ENCODE measurements at places on chromosomes 16 and 17.
A peak's percentile ranks its signal among the peaks of the same experiment; 100 is the strongest.

DNA sequence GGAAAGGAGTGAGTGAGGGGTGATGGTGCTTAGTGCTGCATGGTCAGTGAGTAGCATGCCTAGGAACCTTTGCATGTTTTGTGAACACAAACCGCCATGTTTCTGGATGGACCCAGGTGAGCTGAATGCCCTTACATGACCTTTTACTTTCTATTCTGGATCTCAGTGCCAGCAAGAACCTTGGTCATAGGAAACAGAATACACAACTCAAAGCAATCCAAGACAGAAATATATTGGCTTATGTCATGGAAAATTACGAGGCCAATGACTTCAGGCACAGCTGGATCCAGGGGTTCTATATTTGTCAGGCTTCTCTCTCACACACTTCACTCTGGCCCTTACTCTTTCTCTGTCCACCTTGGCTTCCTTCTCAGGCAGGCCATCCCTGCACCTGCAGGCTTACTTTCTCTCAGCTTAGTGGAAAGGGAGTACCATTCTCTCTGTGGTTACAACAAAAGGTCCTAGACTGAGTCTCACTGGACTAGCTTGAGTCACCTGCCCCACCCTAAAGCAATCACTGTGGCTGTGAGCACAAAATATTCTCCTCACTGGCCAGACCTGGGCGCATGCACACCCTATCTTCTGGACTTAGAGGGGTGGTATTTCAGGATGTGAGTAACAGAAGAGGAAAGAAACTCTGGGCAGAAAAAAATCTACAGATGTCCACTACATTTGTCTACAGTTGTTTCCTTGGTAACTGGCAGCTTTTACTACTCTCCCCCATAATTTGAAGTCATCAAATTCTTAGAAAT, 20.4 kb upstream of the CPNE2 start:
- no peak for DNase-seq

DNA sequence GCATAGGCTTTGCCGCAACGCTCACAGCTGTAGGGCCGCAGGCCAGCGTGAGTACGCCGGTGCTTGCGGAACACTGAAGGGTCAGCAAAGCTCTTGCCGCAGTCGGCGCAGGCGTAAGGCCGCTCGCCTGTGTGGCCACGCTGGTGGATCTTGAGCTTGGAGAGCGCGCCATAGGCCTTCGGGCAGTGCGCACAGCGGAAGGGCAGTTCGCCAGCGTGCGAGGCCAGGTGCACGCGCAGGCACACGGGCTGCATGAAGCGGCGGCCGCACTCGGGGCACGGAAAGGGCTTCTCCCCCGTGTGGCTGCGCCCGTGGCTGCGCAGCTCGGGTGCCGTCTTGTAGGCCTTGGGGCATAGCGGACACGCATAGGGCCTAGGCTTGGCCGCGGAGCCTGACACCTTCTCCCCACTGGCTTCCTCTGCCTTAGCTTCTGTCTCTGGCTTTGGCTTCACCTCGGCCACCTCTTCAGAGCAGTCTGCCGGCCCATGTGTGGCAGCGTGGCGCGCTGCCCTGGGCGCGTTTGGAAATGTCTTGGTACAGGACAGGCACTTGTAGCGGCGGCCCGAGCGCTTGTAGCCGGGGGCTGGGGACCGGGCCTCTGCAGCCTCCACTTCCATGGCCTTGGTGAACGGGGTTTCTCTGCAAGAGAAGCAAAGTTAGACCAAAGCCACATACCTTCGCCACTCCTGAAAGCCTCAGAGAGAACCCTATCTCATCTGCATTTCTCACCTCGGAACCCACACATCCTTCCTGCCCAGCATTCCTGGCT, 10.0 kb downstream of the ZNF668 start:
- no peak for DNase-seq

DNA sequence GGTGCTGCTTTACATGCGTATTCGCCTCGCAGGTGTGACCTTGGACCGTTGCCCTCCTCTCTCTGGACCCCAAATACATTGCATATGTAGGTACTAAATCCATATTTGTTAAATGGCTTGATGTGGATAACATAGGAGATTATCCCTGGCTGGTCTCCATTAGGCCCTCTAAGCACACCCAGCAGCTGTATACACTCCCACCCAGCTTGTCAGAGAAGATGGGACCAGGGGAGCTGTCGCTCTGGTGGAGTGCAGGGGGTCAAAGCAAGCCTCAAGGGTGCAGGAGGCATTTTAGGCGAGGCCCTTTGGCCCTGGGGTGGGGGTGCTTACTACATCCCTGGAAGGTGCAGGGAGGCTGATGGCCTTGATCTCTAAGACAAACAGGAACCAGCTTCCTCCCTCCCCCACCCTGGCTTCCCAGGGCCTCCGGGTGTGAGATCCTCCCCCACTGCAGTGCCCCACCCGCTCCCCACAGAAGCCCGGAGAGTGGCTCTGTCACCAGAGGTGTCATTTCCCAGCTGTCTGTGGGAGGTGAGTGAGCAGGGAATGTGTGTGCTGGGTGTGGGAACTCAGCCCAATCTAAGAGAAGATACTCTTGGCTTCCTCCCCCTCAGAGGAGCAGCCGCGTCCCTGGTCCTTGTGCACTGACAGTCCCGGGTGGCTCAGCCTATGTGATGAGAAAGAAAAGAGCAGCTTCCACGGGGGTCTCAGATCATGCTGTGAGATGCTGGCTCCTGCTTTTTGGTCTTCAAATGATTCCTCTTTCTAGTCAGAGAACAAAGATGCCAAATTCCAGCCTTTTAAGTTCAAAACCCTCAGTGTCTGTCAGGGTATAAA, 1.4 kb upstream of the VAMP2 start:
- DNase-seq, result peak; percentile 85

GRCh38 chr16:52548261-52549010, 1.5 kb upstream of the TOX3 start:
- no peak for DNase-seq

DNA sequence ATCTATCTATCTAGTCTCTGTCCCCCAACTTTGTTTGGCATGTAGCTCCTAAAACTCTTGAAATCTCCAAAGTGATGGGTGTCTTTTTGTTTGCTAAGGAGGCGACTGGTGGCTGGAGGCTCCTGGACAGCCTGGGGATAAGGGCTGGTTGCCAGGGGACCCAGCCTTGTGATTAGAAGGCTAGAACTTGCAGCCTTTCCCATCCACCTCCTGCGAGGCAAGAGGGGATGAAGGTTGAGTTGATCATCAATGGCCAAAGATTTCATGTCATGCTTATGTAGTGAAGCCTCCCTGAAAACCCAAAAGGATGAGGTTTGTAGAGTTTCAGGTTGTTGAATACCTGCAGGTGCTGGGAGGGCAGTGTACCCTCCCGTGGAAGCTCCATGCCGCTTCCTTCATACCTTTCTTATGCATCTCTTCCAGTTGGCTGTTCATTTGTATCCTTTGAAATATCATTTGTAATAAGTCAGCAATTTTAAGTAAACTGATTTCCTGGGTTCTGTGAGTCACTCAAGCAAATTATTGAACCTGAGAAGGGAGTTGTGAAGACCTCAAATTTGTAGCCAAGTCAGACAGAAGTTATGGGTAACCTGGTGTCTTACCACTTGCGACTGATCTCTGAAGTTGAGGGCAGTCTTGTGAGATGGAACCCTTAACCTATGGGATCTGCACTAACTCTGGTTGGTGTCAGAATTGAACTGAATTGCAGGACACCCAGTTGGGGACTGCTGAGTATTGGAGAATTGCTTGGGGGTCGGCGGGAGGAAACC, 202.4 kb downstream of the SEC14L1 start:
- peak; percentile 3 for DNase-seq

DNA sequence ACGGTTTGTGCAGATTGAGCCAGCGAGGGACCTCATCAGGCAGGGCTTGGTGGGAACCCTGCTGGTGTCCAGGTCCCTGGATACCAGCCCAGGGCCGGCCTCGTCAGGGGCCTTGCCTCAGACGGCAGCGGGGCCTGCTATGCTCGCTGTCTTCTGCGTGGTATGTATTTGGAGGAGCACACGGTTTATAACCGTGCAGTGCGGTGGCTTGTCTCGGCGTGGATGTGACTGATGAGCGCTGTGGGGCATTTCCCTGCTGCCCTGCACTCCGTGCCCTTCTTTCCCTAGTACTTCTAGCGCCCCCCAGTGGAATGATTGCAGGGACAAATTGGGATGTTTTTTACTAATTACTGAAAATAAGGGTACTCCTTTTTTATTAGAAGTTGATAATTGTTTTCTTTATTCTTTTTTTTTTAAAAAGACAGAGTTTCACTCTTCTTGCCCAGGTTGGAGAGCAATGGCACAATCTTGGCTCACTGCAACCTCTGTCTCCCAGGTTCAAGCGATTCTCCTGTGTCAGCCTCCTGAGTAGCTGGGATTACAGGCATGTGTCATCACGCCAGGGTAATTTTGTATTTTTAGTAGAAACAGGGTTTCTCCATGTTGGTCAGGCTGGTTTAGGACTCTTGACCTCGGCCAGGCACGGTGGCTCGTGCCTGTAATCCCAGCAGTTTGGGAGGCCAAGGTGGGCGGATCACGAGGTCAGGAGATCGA, 15.3 kb downstream of the TBCD start:
- peak; percentile 68 for DNase-seq

GRCh38 chr17:31835984-31836383, 23.1 kb downstream of the COPRS start:
- no peak for DNase-seq

DNA sequence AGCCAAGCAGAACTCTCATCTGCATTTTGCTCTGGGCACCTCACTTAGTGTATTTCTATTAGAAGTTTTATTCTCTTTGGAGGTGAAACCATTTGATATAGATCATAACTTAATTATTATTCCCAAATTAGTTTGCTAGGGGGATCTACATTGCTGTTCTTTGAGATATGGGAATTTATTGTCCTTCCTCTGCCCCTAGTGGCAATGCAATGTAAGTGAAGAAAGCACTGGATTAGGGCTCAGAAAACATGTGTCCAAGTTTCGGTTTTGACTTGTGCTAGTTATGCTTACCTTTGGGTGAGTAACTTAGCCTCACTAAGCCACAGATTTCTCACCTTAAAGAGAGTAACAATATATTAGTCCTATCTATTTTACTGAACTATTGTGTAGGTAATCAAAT, 2.9 kb downstream of the KRT39 start:
- no peak for DNase-seq

DNA sequence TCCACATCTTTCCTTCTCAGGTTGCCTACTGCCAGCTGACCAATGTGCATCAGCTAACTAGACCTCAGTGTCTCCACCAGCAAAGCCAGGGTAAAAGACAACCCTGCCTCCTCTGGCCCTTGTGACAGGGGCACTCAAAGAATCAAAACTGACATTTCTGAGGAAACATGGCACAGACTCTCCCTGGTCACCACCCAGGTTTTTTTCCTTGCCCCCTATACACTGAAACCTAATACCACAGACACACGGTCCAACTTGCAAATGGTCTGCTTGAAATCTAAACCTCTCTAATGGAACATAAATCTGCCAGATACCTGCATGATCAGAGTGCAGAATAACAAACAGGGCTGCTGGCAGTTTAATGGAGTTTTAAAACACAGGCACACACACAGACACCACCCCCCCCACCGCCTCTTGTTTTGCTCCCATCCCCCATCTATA, 19.5 kb upstream of the CORO6 start:
- DNase-seq, result no peak

DNA sequence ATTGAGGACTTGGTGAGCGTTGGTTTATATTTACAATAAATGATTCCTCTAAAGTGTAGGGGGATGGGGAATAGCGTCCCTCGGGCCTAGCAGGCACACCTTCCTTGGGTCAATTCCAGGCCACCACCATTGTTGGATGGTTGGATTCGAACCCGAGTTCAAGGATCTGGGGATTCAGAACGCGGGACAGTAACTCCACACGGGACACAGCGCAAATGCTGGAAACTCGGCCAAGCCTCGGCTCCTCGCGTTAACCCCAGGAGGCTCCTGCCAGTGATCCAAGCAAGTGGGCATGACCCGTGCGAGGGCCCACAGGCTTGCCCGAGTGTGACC, 613 bp downstream of the B9D1 start:
- DNase-seq, result no peak

GRCh38 chr16:88983771-88984687, 7.0 kb upstream of the CBFA2T3 start:
- DNase-seq, result peak; percentile 33

DNA sequence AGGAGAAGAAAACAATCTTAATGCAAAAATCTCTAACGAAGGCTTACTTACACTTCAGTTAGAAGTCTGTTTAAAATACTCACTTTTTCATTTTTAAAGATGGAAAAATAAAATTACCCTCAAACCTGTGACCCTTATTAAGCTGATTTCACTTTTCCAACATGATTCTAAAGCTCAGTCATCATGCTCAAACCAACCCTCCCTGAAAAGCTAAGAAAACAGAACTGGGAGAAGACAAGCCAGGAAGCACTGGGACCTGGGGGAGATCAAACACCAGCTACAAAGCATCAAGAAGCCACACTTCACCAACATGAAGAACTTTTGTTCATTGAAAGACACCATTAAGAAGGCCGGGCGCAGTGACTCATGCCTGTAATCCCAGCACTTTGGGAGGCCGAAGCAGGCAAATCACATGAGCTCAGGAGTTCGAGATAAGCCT, 88.8 kb downstream of the LITAF start:
- DNase-seq, result no peak

DNA sequence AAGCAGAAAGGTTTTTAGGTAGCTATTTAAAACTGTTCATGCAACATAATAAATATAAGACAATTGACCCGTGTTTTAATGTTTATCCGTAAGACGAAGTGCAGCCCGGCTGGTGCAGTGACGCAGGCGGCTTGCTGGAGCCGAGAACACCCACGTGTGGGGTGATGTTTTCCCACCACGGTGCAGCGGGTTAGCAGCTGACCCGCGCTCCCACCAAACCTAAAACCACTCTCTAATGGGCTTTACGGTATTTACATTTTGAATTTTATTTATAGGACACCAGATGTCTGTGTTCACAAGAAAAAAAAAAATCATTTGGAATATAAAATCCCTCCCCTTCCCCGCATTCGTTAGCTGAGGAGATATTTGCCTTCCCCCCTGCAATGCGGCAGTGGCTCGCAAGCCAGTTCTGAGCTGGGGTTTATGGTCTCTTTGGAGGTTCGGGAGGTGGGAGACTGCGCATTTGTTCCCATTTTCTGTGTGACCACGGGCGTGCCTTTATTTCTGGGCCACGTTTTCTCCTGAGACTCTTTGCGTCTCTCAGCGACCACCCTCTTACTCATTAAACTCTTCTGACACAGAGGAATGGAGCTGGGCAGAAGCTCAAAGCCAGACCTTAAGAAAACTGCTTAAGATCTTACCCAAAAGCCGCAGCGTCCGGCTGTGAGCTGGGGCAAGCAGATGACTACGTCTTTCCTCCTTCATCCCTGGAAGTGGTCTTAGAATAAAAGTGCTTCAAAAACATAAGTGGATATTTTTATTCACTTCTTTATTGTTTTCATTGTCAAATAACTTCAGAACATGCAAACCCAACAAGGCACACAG, 301.1 kb downstream of the IRF8 start:
- DNase-seq, result no peak

DNA sequence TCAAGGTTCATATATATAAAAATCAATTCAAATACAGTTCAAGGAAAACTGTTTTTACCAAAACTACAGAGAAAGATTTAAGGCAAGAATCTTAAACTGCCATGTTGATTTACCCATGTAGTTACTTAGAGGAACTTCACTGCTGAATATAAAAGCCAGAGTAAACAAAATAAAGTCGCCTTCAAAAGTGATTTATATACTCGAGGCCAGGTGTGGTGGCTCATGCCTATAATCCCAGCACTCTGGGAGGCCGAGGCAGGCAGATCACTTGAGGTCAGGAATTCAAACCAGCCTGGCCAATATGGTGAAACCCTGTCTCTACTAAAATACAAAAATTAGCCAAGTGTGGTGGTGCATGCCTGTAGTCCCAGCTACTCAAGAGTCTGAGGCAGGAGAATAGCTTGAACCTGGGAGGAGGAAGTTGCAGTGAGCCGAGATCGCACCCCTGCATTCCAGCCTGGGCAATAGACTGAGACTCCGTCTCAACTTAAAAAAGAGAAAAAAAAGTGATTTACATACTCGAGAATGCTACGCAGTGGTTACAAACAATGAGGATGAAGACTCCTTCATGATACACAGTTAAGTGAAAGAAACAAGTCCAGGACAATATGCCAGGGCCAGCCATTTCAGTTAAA, 54.1 kb upstream of the CNEP1R1 start:
- DNase-seq, result no peak
